ENCODE measurements at places on chromosomes 1 and 21.
A peak's percentile ranks its signal among the peaks of the same experiment; 100 is the strongest.

- no peak for DNase-seq
Observed at GRCh38 chr1:85850238-85850637, 142.0 kb upstream of the ZNHIT6 start.

GRCh38 chr1:171751221-171751620 lies 9.4 kb upstream of the VAMP4 start:
- no peak for DNase-seq

DNA sequence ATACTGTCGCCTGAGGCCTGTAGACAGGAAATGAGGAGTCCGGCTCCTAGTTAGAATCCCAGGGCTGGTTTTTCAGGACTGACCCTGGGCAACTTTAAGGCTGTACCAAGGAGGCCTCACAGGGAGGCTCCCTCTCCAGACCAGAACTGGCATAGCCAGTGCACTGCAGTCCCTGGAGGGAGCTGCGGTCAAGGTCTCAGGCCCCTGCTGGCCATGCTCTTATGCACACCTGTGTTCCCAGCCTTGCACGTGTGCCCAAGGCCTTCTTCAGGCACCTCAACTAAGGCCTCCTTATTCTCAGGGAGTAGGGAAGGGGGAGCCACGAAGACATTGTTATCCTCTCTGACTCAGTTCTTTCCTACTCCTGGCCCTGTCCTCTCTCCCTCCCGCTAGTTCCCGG lies 22.0 kb upstream of the IFNAR1 start:
- DNase-seq = no peak

DNA sequence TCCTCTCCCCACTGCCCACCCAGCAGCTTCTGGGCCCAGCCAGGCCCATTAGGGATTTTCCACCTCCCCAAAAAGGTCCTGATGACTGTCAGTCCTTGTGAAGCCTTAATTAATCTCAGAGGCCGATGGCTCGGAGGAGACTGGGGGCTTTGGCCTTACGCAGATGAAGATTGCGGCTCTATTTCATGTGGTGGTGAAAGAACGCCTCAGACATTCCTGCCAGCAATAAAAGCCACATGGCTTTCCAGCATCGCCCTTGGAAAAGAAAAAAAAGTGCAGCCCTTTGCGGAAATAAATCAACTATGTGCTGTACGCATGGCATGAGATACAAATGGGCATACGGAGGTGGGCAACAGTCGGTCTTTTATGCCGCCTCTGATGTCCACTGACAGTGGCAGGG lies 6.6 kb upstream of the RUNX3 start:
- DNase-seq = no peak

DNA sequence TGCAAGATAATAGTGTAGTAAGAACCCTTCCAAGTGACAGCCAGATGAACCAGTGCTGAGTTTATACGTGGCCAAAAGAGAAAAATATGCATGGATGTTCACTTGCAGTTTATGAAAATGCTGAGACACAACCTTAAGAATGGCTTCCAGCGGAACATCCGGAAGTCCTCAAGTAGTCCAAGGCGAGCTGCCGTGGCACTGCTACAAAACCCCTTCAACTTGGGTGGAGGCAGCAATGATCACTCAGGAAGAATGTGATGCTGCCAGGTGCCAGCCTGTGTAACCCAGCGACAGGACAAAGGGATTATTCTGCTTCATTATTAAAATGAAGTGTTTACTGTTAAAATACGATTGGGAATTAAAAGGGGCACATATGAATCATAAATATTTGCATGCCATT lies 179.6 kb downstream of the RUNX1 start:
- no peak for DNase-seq

DNA sequence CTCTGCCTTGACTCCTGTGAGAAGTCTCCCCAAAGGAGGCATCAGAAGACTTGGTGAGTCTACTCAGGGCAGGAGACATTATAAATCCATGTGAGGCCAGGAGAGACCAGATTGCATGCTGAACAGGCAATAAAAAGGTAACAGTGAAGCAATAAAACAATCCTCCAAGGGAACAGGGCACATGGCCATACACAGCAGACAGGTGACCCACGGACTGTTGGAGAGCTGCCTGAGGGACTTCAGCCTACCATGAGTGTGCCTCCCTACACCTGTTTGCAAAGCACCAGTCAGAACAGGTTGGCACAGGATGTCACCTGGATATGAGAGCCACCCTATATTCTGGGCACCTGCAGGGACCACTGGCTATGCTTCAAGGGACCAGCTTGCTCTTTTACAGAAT lies 67.6 kb downstream of the MAB21L3 start:
- no peak for DNase-seq

GRCh38 chr1:201538612-201539551 lies at the start of gene NAV1:
Gene NAV1, plus strand, starts transcription at chr1:201539127. Its CDS starts 83,758 bp downstream, at chr1:201622885.
- DNase-seq = peak; percentile 67

DNA sequence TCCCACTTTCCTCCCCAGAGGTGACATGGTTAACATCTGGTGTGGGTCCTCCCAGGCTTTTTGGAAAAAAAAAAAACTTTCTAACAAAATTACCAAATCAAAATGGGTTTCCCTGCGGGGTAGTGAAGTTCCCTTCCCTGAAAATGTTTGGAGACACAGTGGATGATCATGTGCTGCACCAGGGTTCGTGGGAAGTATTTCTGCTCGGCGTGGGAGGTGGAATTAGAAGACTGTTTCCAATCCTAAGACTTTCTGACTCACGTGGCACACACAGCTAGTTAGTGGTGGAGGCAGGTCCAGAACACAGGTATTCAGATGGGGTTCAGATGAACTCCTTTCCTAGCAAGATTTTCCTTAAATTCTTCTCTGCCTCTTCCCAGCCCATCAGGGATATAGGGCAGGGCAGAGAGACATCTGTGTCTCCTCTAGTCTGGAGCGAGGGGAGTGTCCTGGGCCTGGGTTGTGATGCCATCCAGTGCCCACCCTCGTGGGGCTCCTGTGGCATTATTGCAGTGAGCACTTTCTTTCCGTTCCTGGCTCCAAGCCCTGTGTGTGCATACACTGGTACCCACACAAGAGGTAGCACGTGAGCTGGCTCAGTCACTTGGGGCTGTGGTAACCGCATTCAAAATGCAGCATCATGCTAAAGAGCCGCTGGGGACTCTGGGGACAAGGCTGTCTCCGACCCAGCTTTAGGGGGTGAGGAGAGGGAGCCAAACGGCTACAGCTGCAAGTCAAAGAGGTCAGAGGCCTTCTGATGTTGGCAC lies 27.5 kb downstream of the KCNC4 start:
- peak; percentile 65 for DNase-seq

GRCh38 chr1:199747984-199748383 lies 279.5 kb upstream of the NR5A2 start:
- DNase-seq = no peak

DNA sequence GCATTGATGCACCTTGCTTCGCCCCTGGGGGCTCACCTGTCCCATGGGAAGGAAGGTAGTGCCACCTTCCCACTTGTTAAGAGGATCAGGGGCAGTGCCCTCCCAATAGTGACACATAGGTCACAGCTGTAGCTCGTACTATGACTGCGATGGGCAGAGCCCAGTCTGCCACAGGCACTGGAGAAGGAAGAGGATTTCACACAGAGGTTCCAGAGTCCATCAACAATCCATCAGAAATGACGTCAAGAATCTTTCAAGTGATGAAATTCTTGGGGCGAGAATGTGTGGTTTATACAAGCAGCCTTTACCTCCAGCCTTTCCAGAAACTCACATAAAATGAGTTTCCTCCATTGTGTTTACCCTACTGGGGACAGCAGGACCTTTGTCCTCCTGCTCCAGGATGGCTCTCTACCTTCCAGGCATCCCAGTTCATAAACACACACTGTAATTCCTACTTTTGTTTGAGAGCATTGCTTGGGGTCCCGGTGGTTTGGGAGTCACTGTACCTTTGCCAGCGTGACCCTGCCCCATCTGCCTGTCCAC lies 260.6 kb upstream of the VAMP3 start:
- DNase-seq = no peak

DNA sequence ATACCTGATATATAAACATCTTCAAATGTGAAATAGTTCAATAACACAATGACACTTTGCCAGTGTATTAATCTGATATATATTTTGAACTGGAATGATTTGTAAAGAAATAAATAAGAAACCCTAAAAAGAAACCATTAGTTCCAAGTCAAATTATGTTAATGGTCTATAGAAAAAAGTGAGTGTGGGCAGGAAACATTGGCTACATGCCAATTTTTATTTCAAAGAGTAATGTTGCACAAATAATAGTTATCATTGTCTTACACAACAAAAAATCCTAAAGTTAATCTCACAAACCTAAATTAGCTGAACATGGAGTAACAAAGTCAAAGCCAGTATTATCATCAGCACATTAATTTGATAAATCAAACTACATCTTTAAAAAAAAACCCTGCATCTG lies 37.9 kb upstream of the BATF3 start:
- no peak for DNase-seq

- DNase-seq = no peak
Observed at GRCh38 chr21:44067011-44067839, 40.0 kb upstream of the PWP2 start.

DNA sequence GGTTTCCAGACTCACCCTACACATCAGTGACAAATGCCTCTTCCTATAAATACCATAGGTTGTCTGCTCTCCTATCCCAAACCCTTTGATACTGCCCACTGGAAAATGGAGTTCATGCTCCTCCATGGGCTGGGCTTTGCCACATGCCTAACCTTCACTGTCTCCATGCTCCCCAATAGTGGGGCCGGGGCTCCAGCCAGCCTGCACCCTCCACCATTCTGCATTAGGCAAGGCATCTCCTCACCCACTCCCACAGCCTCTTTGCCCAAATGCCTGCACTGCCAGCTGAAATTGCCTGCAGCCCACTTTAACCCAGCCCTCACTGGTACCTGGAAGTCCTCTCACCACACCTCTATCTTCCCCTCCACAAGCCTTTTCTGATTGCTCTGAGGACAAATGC lies 18.2 kb upstream of the MPZL1 start:
- DNase-seq = no peak

DNA sequence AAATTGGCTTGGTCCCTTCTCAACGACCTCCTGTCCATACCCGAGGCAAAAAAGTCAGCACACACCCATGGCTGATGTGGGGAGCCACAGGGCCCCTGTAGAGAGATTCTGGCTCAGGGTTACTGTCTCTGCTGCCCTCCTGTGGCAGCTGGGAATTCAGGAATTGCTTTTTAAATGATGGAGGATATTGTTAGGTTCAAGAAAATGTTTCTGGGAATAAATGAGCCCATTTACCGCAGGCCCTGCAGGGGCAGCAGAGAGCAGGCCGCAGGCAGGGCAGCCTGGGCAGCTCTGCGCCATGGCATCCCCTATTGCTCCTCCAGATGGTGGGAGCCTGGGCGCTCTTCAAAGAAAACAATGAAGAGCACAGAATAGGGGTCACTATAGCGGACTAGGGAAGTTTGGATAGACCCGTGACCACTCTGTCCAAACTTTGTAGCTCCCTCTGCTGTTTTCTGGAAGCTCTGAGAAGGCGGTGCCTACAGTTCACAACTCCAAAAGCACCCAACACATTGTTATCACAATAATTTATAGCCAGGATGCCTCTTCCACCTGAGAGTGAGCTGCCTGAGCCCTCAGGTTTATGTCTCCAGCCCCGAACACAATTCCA lies 201.1 kb downstream of the BACH1 start:
- DNase-seq = no peak

DNA sequence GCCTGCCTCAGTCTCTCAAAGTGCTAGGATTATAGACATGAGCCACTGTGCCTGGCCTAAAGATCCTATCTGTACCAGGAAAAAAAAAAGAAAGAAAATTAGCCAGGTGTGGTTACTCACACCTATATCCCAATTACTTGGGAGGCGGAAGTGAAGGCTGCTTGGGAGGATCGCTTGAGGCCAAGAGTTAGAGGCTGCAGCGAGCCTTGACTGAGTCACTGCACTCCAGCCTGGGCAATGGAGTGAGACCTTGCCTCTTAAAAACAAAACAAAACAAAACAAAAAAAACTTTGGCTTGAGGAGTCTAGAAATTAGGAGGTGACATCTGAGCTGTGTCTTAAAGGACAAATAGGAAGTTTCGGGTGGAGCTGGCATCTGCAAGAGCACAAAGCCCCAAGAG lies 38.7 kb upstream of the KIF26B start:
- DNase-seq = no peak

GRCh38 chr1:29354511-29355098 lies 118.3 kb downstream of the PTPRU start:
- DNase-seq = no peak

- DNase-seq = no peak
Observed at GRCh38 chr1:94862718-94863117, 42.6 kb downstream of the SLC44A3 start.

- no peak for DNase-seq
Observed at GRCh38 chr21:42191064-42191463, 27.9 kb upstream of the ABCG1 start.

- DNase-seq = no peak
Observed at GRCh38 chr1:208393826-208394225, 149.6 kb upstream of the PLXNA2 start.

GRCh38 chr1:101431956-101432510 lies 195.2 kb downstream of the S1PR1 start:
- DNase-seq = no peak

- DNase-seq = no peak
Observed at GRCh38 chr1:174276087-174276486, 116.8 kb downstream of the RABGAP1L start.
